C1 segment of cervical spinal cord (tissue), 14 donors: ENCODE measurements at places on chromosomes 11 and 22.

DNA sequence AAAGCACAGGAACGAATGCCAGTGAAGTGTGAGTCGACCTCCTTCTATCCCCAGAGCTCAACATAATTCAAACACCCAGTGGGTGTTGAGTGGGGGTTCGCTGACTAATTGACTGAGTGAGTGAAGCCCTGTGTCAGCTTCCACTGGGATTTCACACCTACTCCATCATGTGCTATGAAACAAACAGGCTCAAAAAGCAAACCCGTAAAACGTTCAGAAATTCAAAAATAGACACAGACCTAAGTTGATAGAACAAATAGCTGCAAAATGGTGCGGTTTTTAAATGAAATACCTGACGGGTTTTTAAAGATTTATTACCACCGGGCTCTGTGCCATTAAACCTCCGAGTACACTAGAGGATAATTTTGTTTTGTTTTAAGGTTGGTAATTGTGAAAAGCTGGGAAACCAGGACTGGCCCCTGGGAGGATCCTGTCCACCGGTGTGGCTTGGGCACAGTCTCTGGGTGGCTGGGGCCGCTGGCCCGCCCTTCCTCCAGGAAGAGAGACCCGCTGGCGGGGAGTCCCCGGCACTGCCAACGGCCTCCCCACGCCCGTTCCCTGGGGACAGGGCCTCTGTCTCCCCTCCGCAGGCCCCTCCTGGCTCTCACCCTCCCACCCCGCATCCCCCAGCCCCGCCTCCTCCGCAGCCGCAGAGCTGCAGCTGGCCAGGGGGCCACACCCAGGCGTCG lies 13.6 kb downstream of the KCNJ5 start:
- no peak for DNase-seq

DNA sequence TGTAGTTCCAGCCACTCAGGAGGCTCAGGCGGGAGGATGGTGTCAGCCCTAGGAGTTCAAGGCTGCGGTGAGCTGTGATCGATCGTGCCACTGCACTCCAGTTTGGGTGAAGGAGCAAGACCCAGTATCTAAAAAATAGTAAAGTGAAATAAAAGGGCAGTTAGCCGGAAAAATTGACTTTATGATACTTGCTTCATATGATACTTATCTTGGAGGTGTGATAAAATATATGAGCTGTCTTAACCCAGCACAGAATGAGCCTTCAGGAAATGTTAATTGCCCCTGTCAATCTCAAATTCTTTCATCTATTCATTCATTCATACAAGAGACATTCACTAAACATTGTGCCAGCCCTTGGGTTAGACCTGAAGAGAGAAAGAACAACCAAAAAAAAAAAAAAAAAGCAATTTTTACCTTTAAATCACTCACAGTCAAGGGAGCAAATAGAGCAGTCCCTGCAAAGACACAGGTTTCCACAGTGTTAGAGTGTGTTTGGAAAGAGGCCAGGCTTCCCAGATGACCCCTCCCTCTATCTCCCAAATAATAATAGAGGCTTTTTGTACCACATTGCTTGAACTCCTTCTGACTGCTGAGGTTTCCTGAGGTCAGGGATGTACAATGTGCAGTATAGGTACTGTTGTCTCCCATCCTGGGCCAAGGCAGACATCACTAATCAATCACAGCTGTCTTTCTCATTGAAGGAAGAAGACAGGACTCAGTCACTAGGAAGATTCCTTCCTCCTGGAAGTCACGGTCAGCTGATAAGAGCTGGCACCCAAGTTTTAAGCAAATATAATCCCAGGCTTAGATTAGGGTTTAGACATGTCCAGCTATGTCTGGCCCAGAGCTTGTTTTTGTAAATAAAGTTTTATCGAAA lies 454.6 kb downstream of the MIAT start:
- no peak for DNase-seq

- DNase-seq, result no peak
These were observed 106.2 kb downstream of the RAB38 start for GRCh38 chr11:88068848-88069554.

DNA sequence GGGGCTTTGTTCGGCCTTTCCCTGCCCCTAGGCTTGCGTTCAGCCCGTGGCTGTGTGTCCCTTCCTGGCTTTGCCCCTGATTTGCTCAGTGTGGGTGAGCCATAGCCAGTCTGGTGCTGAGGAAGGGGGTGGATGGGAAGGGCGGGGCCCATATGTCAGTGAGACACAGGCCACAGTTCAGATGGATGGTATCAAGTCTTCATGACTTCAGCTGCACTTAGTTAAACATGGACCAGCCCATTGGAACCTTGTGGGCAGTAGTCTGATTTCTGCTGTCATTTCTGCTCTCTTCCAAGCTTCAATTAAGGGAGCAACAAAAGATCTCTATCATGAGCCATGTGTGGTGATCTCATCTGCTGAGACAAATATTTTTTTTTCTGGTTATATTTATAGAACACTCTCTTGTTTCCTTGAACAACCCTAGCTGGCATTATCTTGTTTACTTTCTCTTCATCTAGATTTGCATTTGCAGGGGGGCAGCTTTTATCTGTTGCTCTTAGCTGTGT lies 21.6 kb upstream of the PEX26 start:
- peak; percentile 57 for DNase-seq

- no peak for DNase-seq
These were observed 63.6 kb upstream of the PITPNB start for GRCh38 chr22:27982630-27983180.

DNA sequence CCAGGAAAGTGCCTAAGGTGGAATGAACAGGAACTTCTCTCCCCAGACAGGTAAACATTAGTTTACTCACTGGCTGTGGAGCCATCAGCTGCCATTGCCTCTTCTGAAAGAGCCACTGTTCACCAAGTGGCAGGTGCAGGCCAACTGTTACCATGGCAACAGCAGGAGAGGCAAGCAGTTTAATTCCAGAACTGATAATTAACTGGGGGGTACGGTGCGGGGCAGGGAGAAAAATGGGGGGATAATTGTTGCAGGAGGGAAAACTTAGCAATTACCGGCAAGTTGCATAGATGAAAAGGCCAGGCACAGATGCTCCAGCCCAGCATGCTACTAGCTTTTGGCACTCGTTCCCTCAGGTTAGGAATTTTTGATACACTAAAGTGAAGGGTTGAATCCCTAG lies 85.1 kb downstream of the TRIM44 start:
- no peak for DNase-seq

DNA sequence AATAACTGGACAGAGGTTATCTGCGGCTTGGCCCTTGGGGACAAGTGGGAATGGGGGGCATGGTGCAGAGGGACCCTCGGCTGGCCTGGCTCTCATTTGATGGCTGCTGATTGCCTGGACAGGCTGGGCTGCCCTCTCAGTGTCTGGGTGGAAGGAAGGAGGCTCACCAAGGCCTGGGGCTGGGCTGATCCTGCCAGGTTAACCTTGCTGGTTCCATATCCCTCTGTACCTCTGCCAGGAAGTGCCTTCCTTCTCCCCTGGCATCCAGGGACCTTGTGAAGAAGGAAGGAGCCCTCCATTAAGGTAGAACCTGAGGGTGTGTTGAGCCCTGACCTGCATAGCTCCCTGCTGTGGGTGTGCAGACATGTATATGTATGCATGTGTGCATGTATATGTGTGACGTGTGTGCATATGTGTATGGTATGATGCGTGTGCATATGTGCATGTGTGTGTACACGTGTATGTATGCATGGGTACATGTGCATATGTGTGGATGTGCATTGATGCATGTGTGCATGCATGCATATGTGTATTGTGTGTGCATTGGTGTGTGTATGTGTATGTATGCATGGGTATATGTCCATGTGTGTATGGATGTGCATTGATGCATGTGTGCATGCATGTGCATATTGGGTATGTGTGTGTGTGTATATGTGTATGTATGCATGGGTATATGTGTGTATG lies 433.9 kb downstream of the TBC1D22A start:
- no peak for DNase-seq

- no peak for DNase-seq
These were observed 12.6 kb downstream of the JAML start for GRCh38 chr11:118212131-118212725.

DNA sequence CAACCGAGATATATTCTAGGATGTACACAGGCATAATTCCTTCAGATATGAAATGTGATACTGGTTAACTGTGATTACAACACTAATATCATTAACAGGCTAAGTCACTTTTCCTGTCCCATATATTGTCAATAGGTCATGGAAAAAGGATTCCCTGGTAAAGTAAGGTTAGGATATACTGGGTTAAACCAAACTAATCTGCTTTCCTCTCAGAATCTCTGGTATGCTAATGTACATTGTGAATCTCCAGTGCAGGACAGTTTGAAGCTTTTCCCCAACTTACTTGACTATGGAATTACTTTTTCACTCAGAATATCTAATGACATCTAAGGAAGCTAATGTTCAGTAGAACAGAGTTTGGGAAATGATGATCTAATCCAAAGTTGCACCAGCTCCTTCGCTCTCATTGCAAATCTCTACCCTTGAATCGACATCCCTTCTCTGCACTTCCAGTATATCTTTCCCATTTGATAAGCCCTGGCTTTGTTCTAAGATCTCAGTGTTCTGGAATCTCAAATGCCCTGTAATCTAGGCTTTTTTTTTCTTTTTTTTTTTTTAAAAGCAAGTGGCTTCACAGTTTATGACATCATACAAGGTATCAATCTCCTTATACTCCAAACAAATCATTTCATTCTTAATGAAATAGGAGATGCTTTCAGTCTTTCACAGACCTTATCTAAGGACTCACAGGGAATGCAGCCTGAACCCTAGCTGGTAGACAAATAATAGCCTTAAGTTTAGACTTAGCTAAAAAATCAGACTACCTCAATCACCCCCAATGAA lies 43.8 kb downstream of the COPB1 start:
- DNase-seq, result no peak

GRCh38 chr11:34585735-34586487 lies 35.0 kb upstream of the EHF start:
- no peak for DNase-seq

- no peak for DNase-seq
These were observed 43.0 kb upstream of the HIPK3 start for GRCh38 chr11:33214187-33214586.

DNA sequence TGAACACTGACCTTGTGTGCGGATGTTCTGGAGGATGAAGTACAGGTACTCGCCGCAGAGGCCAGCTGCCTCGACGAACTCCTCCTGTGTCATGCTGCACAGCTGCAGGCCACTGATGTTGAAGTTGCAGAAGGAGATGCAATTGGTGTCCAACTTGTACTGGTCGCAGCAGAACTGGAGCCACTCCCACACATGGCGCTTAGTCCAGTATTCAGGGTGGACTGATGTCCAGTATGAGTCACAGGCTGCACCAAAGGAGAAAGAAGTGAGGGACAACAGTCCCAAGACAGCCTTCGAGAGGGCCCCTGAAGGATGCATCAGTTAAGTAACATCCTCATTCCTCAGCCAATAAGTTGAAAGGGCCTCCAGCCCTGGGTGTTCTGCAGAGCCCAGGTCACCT lies 20.1 kb downstream of the ELF5 start:
- no peak for DNase-seq
